ENCODE measurements at places on chromosomes 12 and 14.
A peak's percentile ranks its signal among the peaks of the same experiment; 100 is the strongest.

GRCh38 chr12:109915171-109916040 is 15.3 kb downstream of the TCHP start:
- DNase-seq: no peak

DNA sequence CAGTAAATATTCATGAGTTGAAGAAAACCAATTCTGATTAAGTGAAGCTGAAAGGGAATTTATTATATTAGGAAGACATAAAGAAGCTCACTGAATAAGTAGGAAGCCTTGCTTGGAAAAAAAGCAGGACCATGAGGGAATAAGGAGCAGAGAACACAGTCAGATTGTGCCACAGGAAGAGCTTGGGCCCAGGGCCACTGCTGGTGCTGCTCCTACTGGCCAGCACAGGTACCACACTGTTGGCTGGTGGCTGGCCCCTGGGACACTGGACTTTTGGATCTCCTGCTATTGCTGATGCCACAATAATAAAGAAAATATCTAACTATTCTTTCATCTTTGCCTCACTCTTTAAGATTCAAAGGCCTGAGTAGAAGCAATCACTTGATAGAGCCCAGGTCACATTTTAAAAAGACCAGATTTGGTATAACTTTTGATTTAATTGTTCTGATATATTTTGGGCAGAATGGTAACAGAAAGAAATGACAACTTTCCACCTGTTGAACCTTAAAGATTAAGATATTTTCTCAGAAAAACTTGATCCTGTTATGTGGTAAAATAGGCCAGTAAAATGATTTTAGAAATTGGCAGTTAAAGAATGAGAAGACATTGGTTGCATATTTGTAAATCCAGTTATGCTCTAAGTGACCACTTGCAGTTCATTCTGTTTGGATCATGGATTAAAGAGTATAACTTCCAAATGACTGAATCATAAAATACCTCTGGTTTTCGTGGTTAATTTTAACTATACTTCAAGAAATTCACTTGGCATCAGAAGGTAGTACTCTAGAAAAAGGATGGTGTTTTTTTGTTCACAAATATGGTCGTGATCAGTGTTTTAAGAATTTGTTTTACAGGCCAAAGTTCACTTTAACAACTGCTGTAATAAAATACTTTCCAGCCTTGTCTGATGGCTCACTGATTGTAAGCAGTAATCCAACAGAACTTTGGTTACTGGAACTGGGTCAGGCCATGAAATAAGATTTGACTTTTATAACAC is 68.3 kb downstream of the DERA start:
- DNase-seq: no peak

GRCh38 chr12:47223848-47224213 is 144.1 kb upstream of the AMIGO2 start:
- no peak for DNase-seq

DNA sequence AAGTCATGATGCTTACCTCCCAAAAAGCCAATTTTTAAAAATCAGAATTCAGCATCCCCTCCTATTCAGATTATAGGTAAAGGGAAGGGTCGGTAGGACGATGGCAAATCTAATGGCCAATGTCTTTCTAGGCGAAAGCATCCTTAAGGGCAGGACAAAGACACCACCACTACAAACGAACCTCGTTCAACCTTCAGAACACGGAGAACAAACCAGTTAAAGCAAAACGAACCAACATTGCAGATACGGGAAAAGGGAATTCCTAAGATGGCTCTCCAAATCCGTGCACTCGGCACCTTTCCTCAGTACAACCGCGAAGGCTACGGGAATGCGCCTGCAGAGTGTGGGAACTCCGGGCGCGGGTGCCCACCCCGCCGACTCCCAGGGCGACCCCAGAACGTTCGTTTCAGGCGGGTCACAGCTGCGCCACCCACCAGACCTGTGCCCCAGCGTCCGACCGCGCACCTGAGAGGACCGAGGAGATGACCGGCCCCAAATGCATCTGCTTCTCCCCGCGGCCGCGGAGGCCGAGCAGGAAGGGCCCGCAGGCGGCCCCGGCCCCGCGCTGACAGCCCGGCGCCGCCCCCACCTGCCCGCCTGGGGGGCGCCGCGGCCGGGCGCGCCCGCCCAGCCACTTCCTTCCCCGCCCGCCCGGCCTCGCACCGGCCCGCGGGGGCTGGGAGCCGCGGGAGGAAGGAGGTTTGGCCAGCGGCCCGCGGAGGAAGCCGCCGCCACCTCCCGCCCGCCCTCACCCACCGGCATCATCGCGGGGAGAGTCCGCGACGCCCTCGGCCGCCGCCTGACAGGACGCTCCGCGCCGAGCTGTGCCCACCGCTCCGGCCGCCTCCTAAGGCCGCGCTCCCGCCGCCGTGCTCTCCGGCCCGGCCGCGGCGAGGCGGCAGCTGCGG is 578 bp downstream of the PPP1R13B start:
- peak; percentile 29 for DNase-seq

- no peak for DNase-seq
Observed at GRCh38 chr14:99597911-99598600, 6.0 kb downstream of the CCDC85C start.

DNA sequence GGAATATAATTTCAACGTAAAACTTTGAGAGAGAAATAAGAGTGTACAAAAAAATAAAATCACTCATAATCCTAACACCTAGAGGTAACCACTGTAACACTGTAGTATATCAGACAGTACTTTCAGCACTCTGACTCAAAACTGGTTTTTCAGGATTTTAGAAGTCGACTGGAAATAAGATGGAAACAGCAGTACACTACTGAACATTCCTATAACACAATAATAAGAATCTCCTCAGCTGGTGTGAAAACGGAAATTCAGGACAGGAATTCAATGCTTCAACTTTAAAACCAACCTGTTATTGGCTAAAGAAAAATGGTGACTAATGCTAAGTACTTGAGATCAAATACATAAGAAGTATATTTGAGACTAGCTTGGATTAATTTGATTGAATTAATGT is 12.3 kb upstream of the PITPNM2 start:
- DNase-seq: no peak

- no peak for DNase-seq
Observed at GRCh38 chr12:52498946-52499345, 5.9 kb upstream of the KRT6A start.

Data from stimulated activated CD4-positive, alpha-beta T cell treated with anti-CD3 and anti-CD28 coated beads, Interleukin-12 subunit alpha, Interleukin-12 subunit beta, amount 100 ng/mL, for 4 hours (primary cell).